ENCODE measurements at places on chromosomes 4 and X. TPM values are rescaled to one million over a fixed set of nuclear protein-coding genes. Genes with fewer than 3 reads are reported as not detected.

TGIF2LX gene
- polyA plus RNA-seq: 7.4 TPM

DNA sequence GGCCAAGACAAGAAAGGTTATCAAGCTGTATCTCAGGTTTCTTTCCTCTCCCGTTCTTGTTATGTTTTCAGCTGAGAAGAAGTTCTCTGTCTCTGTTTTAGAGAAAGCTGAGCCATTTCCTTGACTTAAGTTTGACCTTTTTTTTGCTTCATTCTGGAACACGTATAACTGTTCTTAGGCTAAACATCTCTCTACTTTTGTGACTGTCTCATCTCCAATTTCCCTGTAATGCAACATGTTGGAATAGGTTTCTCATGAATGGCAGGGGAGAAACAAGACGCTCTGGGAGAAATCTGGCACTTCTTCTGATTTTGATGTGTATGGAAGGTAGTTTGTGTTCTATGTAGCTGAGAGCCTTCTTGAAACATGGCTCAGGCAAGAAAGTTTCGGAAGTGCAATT lies 36.2 kb upstream of the SFRP2 start:
- DNase-seq: no peak

DNA sequence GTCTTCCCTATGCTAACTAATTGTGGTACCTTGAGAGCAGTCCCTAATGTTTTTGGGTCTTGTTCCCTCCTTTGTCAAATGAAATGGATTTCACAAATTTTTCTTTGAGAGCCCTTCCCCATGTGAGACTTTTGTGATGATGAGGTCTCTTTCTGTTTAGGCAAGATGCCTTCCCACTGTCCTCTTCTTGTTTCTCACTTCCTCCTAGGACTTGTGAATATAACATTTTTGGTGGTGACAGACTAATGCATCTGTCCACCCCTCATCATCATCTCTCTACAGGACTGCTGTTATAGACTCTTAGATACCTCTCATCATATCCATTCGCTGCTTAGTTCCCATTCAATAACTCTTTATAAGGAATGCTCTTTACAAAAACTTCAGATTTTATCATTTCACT lies 8.7 kb upstream of the ANK2 start:
- DNase-seq: no peak

- DNase-seq: no peak
These were observed 316.0 kb downstream of the CCSER1 start for GRCh38 chr4:90443231-90443630.

GRCh38 chr4:1743551-1743950 lies 22.2 kb downstream of the TACC3 start:
- DNase-seq: no peak

DNA sequence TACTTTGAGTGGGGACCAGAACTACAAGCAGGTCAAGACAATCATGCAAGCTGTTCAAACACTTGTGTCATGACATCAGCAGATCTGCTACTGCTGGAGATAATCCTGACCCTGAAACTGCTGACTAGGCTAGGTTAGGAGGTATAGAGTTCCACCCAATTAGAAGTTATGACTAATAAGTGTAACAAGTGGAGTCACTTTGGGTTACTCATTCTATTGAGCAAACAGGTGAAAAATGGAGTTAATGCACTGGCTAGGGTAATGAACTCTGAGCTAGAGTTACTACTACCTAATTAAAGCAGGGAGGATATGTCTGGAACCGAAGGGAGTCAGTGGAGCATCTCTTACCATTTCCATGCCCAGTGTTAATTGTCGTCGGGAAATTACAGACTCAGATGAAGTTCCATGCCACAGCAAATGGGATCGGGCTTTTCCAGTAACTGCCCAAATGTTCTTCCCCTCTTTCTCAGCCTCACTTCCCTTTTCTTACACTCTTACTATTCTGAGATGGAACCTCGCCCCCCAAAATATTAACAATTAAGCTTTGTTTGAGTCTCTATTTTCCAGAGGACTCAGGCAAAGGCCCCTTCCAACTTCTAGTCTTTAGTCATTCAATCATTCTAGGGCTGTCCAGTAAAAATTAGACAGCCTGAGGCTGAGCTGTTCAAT lies 19.8 kb upstream of the MANBA start:
- DNase-seq: no peak

All from SK-N-SH (cell line).